Right forelimb (tissue), 1 donor: ENCODE measurements at places on chromosomes 5 and 9.

- DNase-seq, result no peak
These were observed 515.2 kb downstream of the ZNF608 start for GRCh38 chr5:124231230-124231629.

- DNase-seq, result no peak
These were observed 172.1 kb downstream of the PPP2R2B start for GRCh38 chr5:146706321-146706972.

GRCh38 chr5:142896325-142897007, 126.3 kb downstream of the ARHGAP26 start:
- no peak for DNase-seq

- no peak for DNase-seq
These were observed 37.4 kb downstream of the CSNK1G3 start for GRCh38 chr5:123549256-123549904.

DNA sequence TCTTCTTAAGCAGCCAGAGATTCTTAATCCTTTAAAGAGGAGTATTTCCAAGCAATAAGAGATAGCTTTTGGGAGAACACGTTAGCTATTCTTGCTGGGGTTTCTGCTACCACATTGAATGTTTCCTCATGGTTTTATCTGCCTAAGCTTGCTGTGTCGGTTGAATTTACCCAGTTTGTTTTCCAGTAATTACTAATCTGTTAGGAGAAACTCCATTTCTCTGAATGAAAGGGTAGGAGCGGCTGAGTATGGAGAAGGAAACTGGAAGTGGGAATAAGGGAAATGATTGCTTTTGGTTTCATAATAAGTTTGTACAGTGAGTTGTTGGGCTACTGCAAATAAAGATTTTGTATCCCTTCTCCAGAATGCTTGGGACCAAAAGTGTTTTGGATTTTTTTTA, 1.2 kb downstream of the JAK2 start:
- no peak for DNase-seq

GRCh38 chr5:127875235-127876021, 172.2 kb downstream of the CCDC192 start:
- DNase-seq, result peak; percentile 59

DNA sequence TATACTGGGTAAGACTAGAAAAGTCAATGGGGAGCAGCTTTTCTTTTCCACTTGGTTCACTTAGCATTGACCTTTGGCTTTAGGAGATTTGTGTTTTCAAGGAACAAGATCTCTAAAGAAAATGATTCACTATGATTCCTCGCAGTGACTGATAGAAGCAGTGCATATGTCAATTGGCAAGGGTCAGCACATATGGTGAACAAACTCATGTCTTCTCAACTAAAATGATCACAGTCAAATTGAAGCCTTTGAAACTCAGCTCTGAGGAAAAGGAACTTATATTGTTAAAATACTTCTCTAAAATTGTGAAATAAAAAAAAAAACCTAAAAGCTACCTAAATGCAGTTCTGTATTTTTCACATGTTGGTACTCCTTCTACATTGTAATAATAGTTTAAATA, 43.2 kb upstream of the IL7R start:
- no peak for DNase-seq

DNA sequence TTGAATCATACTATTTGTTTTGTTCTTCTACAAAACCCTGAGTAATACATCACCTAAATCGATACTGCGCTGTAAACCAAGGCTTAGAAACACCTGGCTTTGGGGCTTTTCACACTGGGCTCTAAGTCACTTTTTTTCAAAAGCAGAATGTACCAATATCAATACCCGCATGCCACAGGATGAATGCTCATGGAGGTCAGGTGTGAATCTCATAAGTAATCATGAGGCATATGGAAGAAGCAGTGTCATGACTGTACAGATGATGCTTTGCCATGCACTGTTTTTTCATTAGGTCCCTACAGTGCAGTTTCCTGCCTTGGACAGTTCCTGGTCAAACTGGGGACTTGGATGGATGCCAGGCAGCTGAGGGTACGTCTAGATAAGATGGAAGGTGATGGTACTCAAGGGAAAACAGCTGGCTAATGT, 49.0 kb upstream of the ATG10 start:
- no peak for DNase-seq

DNA sequence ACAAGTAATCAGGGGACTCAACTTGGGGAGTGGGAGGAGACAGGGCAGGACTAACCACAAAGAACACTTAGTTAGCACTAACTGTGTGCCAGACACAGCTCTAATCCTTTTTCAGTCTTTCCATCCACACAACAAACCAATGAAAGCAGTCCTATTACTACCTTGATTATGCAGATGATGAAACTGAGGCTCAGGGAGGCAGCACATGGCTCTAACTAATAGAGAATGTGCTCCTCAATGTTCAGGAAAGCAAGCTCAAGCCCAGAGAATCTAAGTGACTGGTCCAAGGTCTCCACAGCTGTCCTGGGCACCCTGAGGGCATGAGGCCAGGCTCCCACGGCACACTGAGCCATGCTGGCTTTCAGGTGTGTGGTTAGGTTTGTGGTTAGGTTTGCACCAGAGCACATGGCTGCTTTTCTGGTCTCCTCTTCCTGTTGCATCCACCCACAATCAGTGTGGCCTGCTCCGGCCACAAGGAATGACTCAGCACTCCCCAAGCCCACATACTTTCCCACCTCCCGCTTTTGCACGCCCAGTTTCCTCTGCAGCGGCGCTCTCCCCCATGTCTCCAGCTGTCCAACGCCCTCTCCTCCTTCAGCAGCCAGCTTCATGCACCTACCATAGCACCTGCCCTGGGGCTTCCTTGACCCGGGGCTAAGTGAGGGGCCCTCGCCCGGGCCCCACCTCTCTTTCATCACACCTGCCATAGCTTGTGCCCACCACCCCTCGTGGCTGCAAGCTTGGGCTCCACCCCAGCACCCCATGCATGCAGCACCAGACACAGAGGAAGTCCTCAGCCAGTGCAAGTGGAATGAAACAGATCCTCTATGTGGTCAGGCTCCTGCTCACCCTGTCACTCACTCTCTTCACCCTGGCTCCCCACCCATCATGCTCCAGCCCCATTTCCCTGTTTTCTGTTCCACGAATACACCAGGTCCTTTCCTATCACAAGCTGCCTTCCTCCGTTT, 133.1 kb downstream of the GABBR2 start:
- DNase-seq, result no peak

DNA sequence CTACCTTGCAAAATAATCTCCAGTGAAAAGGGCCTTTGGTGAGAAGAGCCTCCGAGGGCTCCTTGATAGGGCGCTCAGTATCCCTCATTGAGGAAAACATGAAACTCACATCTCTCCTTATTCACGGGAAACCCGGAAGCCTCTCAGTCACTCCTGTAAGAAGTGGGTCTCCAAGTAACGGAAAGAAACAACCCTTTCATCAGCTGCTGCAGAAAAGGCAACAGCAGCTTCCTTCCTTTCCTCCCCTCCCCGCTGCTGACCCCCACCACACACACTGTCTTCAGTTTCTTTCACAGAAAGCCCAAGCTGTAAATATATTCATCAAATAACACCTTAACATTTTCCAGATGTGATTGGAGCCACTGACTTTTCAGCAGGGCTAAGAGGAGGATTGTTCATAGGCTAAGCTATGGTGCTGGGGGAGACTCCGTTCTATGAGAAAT, 81.4 kb downstream of the C9orf152 start:
- DNase-seq, result no peak

- DNase-seq, result no peak
These were observed 51.8 kb downstream of the EHMT1 start for GRCh38 chr9:137670391-137671195.

DNA sequence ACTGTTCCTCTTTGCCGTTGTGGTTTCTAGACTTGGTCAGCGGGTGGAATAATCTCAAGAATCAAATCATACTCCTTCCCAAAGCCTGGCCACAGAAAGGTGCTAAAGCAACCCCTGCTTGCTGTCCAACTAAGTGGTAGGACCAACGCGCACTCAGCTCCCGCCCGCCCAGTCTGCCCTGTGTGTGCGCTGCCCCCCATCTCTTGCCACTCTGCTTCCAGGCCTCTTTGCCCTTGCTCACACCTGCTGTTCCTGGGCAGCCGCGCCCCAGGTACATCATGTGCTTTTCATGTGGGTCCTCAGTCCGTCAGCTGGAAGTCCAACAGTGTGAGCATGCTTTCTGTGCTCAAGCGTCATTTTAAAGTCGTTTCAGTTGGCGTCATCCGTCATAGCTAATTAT, 65.5 kb downstream of the SYK start:
- DNase-seq, result no peak

DNA sequence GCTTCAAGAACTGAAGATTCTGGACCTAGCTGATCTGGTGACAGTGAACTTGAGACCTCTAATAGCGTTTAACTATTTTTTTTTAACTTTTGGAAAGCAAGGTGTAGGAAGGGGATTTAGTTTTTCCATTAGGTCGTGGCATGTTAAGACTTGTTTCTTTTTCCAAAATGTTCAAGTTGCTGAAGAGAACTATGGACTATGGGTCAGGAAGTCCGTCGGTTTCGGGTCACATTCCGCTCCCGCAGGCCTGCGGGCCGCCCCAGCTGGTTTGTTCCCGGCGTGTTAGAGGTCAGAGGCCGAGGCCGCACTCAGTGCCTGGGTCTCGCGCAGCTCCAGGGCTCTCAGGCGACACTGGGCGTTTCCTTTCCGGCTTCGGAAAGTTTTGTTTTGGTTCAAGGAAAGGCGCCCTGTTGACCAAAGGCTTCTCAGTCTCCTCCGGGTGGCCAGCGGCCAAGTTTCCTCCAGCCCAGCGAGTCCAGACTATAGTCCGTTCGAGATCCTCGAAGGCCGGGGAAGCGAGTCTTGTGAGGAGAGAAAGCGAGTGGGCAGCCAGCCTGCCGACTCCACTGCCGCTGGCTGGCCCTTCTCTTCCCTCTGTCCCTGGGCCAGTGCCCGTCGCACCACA, 586 bp upstream of the FCHO2 start:
- no peak for DNase-seq

DNA sequence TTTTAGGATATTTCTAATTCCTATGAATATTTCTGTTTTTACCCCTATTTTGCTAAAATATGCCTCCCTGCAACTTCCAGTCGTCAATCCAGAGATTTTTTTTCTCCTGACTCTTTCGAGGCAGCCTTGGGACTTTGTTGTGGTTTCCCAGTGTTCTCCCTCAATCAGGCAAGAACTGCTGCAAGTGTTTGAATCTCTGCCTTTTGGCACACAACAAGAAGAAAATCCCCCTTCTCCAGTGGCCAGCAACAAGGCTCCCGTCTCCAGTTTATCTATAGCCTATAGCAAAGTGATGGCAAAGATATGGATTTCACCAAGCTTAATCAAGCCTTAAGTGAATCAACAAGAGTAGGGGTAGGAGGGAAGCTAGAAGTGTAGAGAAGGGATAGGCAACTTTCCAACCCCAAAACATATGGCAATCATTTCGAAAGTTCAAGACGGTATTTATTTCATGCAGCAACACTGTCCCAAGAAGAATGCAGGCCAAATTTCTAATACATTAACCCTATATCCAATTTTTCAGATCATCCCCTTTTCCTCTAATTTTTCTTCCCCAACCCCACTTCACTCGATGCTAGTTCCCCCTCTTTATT, 37.7 kb upstream of the PAPPA start:
- DNase-seq, result peak; percentile 41

GRCh38 chr5:172862165-172862801, 28.2 kb downstream of the ERGIC1 start:
- DNase-seq, result no peak

- no peak for DNase-seq
These were observed 60.3 kb downstream of the RICTOR start for GRCh38 chr5:39013938-39014337.

DNA sequence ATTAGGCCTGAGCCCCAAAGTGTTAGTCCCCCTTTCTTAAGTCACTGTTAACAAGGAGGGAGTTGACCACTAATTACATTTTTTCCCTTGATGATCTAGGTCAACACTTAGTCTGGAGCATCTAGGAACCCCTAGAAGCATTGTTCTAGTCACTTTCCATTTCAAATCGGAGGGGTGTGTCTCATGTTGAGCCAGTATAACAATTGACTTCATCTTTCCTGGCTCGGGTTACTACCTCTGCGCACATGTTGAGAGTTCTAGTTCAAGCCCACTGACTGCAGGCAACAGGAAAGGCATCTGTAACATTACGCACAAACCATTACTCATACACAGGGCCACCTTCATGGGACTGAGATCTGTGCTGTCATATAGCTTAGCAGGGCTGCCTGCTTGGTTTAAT, 164.9 kb downstream of the NTRK2 start:
- DNase-seq, result no peak

GRCh38 chr5:172798422-172799215, 27.6 kb upstream of the DUSP1 start:
- no peak for DNase-seq

GRCh38 chr9:75019654-75020053, 8.4 kb downstream of the CARNMT1 start:
- DNase-seq, result no peak

GRCh38 chr9:94644543-94644942, 5.2 kb upstream of the FBP1 start:
- DNase-seq, result no peak

DNA sequence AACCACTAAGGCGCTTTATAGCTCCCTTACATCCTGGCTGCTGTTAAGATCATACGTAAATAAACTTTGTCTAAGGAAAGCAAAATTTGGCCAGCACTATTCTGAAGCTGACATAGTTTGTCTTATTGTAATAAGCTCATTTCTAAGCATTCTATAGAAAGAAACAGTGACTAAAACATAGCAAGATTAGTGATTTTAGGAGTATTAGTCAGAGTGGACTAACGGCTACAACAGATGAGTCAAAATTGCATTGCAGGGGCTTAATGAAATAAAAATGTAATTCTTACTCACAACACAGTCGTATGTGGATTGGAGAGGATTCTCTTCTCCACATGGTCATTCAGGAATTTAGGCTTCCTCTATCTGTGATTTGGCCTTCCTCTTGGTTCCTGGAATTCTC, 347.6 kb downstream of the GADD45G start:
- DNase-seq, result no peak

DNA sequence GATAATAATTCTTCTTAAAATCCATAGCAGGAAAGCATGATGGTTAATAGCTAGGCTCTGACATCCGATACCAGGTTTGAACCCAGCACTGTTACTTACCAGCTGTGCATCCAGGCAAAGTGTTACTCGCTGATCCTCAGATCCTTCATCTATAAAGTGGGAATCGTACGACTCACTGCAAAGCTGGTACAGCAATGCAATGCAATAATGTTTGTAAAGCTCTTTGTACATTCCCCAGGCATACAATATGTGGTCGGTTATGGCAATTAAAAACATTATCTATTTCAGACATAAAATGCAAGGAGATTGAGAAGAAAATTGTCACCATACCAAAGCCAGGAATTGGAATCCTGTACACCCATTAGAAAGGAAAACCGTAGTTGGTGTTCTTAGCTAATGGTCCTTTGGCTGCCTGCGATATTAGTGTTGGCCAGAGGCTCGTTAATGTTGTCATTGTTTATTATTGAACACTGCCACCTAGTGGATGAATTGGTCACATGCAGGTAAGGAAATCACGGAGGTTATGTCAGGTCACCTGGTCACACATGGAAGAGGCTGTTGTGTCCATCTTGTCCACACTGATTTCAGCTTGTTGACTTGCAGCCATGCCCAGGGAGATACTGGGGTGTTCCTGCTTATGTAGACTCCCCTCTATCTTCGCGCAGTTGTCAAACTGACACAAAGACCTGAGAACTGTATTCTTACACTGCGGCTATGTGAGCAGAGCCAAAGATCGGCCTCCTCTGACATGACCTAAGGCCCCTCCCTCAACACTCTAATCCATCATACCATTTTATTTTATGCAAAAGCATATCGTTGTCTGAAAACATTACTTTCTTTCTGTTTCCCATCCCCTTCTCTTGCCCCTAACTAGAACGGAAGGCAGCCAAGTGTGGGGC, 87.5 kb upstream of the PPP2R2B start:
- peak; percentile 58 for DNase-seq

- DNase-seq, result no peak
These were observed 104.0 kb downstream of the MAMDC2 start for GRCh38 chr9:70147651-70148050.

- no peak for DNase-seq
These were observed 99.2 kb downstream of the HSPA4 start for GRCh38 chr5:133150909-133151544.
